Stimulated activated memory B cell treated with anti-CD40 and anti-IgM and Interleukin-4, amounts not matched to agents 10 μg/mL and 1 μg/mL and 100 μg/mL, for 72 hours (primary cell): ENCODE measurements at places on chromosomes 12 and 14.

DNA sequence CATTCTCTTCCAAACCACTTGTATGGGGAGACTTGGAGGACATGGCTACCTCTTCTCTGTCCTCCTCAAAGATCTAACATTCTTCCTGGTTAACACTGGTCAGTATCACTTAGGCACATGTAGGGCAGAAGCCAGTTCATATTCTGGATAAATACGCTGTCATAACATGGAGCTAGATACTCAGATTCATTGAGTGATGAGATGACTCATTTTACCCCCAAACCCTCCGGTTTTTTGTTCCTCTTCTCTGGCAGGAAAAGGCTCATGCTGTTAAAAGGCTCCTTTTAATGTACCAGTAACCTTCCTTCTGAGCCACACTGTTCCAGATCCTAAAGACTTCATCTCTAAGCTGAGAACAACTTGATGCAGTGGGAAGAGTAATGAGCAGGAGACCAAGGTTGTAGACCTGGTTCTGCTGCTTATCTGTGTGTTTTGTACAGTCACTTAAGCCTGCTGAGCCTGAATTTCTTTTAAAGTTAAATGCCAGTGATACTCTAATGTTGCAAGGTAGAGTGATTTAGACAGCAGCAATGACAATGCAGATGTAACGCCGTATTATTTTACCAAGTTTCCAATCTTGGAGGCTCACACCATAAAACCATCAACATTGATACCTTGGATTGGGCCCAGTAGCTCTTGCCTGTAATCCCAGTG, 57.3 kb upstream of the ELK3 start:
- peak; percentile 71 for ATAC-seq

- no peak for ATAC-seq
These were observed 28.8 kb downstream of the DIO3 start for GRCh38 chr14:101590062-101590461.

GRCh38 chr12:6465467-6466183, 4.9 kb downstream of the VAMP1 start:
- no peak for ATAC-seq

GRCh38 chr14:21039585-21040369, 2.4 kb upstream of the RNASE7 start:
- no peak for ATAC-seq
